ENCODE measurements at places on chromosomes 7 and 10. TPM values are rescaled to one million over a fixed set of nuclear protein-coding genes. Genes with fewer than 3 reads are reported as not detected.

GRCh38 chr10:56632537-56632936, 271.5 kb upstream of the ZWINT start:
- H3K27ac ChIP-seq: no peak overlapping the region
- H3K27me3 ChIP-seq: no peaks in the 10 kb centered on the region
- H3K4me1 ChIP-seq: no peaks in the 10 kb centered on the region
- no peaks in the 10 kb centered on the region for H3K36me3 ChIP-seq
- H3K4me3 ChIP-seq: no peak overlapping the region

Gene YKT6
- polyA plus RNA-seq: 64.1 TPM

- DNase-seq: no peak
- no peak overlapping the region for H3K27ac ChIP-seq
- H3K36me3 ChIP-seq: no peaks in the 10 kb centered on the region
- no peak overlapping the region for H3K4me3 ChIP-seq
These were observed 74.6 kb downstream of the ATRNL1 start for GRCh38 chr10:115167751-115168150.

Gene GNG11
- polyA plus RNA-seq: 42.5 TPM

GRCh38 chr7:41708581-41709358, 5.9 kb upstream of the INHBA start:
- H3K4me1 ChIP-seq: no peaks in the 10 kb centered on the region
- DNase-seq: no peak
- no peaks in the 10 kb centered on the region for H3K36me3 ChIP-seq
- no peaks in the 10 kb centered on the region for H3K27me3 ChIP-seq
- no peak overlapping the region for H3K27ac ChIP-seq
- no peak overlapping the region for H3K4me3 ChIP-seq

- DNase-seq: no peak
- no peak overlapping the region for H3K27ac ChIP-seq
- H3K4me1 ChIP-seq: peaks cover 20% of the 10 kb centered on the region
- no peak overlapping the region for H3K4me3 ChIP-seq
- no peaks in the 10 kb centered on the region for H3K27me3 ChIP-seq
- H3K36me3 ChIP-seq: no peaks in the 10 kb centered on the region
These were observed 1.1 kb downstream of the IL2RA start for GRCh38 chr10:6061056-6061455.

Gene KLHDC10
- polyA plus RNA-seq: 39.3 TPM

- no peak overlapping the region for H3K27ac ChIP-seq
- H3K27me3 ChIP-seq: no peaks in the 10 kb centered on the region
- no peaks in the 10 kb centered on the region for H3K36me3 ChIP-seq
- no peak overlapping the region for H3K4me3 ChIP-seq
These were observed 355.2 kb downstream of the CCSER2 start for GRCh38 chr10:84683550-84683949.

GRCh38 chr7:121500360-121501058, 104.4 kb upstream of the FAM3C start:
- H3K36me3 ChIP-seq: no peaks in the 10 kb centered on the region
- H3K27ac ChIP-seq: no peak overlapping the region
- DNase-seq: no peak

- H3K27ac ChIP-seq: no peak overlapping the region
- no peaks in the 10 kb centered on the region for H3K4me1 ChIP-seq
- no peak for DNase-seq
- no peak overlapping the region for H3K4me3 ChIP-seq
- H3K27me3 ChIP-seq: no peaks in the 10 kb centered on the region
These were observed 29.5 kb upstream of the LRRC17 start for GRCh38 chr7:102883098-102883860.

Data from left lung (tissue), 14 donors.